Upper lobe of left lung (tissue), 6 donors: ENCODE measurements at places on chromosomes 5 and 9.

- DNase-seq = no peak
Measured at GRCh38 chr9:82146677-82147076, 158.1 kb downstream of the SPATA31D1 start.

DNA sequence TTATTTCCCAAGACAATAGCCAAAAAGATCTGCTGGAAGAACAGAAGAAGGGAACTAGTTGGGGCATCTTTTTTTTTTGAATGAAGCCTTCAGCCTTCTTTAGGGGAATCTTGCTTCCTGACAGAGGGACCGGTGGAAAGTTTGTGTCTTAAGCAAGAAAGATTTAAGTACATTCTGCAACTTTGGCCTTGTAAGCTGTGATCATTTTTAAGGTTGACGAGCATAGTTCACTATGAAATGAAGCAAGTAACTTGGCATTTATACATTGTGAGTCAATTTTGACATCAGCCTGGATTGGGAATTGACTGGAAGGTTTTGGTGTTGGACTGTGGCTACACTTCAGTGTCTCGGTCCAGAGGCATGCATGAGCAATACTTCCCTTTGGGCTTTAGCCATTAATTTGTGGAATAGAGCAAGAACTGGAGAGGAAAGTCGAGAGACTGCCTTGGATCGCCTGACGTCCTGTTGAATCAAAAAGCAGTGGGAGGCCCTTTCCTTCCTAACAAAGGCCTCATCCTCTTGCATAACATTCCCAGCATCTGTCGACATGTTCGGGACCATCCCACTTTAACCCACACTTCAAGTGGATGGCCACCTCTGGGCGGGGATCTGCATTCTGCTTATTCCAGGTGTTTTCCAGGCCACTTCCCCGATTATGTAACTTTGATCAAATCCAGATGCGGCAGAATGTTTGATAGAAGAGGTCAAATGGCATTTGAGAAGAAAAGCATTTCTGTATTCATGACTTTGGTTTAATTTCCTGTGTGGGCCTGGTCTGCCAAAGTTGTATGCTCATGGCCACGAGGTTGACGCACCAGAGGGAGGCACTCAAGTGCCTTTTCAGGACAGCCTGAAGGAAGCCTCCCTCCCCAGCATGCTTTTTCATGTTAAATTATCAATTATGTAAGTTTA lies 12.5 kb downstream of the ABL1 start:
- DNase-seq = no peak

DNA sequence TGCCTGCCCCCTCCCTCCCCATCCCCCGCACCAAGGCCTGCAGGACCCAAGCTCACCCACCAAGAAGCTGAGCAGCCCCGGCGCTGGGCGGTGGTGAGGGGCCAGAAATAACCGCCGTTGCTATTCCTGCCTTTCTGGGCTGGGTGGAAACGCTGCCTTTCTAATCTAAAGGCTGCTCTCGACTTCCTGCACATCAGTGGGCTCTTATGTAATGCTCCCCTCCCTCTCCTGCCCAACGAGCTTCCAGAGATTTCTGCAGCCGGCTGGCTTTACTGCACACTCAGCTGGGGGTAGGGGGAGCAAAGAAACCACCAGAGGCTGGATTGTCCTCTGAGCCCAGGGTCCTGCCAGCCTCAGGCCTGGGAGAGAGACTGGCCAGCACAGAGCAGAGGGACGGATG lies 6.9 kb upstream of the EGR1 start:
- DNase-seq = no peak

- DNase-seq = no peak
Measured at GRCh38 chr9:94805585-94805984, 79.1 kb downstream of the AOPEP start.

- no peak for DNase-seq
Measured at GRCh38 chr9:80934095-80934494, 755.3 kb downstream of the TLE1 start.

- no peak for DNase-seq
Measured at GRCh38 chr5:136042665-136043121, 13.9 kb downstream of the TGFBI start.

- no peak for DNase-seq
Measured at GRCh38 chr9:134877541-134877940, 3.1 kb upstream of the FCN2 start.

- no peak for DNase-seq
Measured at GRCh38 chr9:113164536-113165300, 13.9 kb downstream of the SLC31A2 start.
